Esophagus squamous epithelium (tissue), 5 donors: ENCODE measurements at places on chromosomes 12 and 14. TPM values are rescaled to one million over a fixed set of nuclear protein-coding genes. Genes with fewer than 3 reads are reported as not detected.
A peak's percentile ranks its signal among the peaks of the same experiment; 100 is the strongest.

DNA sequence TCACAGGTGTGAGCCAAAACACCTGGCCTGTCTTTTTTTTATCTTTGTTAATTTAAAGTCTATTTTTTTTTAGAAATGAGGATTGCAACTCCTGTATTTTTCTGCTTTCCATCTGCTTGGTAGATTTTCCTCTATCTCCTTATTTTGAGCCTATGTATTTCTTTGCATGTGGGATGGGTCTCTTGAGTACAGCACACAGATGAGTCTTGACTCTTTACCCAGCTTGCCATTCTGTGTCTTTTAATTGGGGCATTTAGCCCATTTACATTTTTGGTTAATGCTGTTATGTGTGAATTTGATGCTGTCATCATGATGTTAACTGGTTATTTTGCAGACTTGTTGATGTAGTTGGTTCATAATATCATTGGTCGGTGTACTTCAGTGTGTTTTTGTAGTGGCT is 317.4 kb downstream of the IPO8 start:
- no peaks in the 10 kb centered on the region for H3K36me3 ChIP-seq
- no peak overlapping the region for H3K4me3 ChIP-seq
- no peak overlapping the region for H3K27ac ChIP-seq
- H3K4me1 ChIP-seq: no peaks in the 10 kb centered on the region

GRCh38 chr12:95213928-95214327 is 3.3 kb downstream of the FGD6 start:
- no peaks in the 10 kb centered on the region for H3K27me3 ChIP-seq
- DNase-seq: no peak
- H3K4me1 ChIP-seq: peaks cover 16% of the 10 kb centered on the region
- H3K36me3 ChIP-seq: no peaks in the 10 kb centered on the region
- peak overlapping the region; percentile 97 for H3K27ac ChIP-seq
- no peak overlapping the region for H3K4me3 ChIP-seq

DNA sequence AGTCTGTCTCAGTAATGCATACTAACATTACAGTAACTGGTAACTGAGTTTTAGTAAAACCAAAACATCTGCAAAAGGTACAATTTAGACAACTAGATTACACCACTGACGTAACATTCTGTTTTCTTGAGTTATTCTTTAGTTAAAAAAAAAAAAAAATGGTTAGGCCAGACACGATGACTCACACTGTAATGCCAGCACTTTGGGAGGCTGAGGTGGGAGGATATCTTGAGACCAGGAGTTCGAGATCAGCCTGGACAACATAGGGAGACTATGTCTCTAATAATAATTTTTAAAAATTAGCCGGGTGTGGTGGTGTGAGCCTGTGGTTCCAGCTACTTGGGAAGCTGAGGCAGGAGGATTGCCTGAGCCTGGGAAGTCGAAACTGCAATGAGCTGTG is 34.1 kb downstream of the AP5M1 start:
- H3K4me3 ChIP-seq: no peak overlapping the region
- H3K4me1 ChIP-seq: no peaks in the 10 kb centered on the region
- no peaks in the 10 kb centered on the region for H3K36me3 ChIP-seq
- no peak for DNase-seq
- H3K27me3 ChIP-seq: peaks cover 13% of the 10 kb centered on the region

GRCh38 chr14:55500708-55501107 is 60.3 kb upstream of the TBPL2 start:
- no peaks in the 10 kb centered on the region for H3K36me3 ChIP-seq
- DNase-seq: no peak
- no peak overlapping the region for H3K4me3 ChIP-seq
- H3K4me1 ChIP-seq: no peaks in the 10 kb centered on the region

DNA sequence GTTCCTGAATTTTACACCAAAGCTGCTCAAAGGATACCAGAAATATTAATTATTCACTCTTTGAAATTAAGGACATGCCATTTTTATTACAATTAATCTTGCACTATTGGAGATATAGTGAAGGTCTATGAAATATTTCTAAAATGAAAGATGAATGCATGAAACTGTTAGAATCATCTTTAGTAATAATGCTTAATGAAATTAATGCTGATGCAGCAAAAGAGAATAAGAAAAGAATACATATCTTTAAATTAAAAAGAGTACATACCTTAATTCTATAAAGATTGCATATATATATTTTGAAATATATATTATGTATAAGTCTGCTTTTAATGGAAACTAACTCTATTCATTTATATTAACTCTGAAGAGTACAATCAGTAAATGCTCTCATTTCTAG is 236.0 kb downstream of the ALX1 start:
- no peaks in the 10 kb centered on the region for H3K27me3 ChIP-seq
- no peak overlapping the region for H3K27ac ChIP-seq

Gene TPCN1
- 21.6 TPM for total RNA-seq

Gene NPFF
- total RNA-seq: not detected

Gene CLEC9A
- not detected for total RNA-seq
